NCI-H2029 treated with DMSO at 0.1 percent for 48 hours (cell line): ENCODE measurements at places on chromosomes 3 and 15.

DNA sequence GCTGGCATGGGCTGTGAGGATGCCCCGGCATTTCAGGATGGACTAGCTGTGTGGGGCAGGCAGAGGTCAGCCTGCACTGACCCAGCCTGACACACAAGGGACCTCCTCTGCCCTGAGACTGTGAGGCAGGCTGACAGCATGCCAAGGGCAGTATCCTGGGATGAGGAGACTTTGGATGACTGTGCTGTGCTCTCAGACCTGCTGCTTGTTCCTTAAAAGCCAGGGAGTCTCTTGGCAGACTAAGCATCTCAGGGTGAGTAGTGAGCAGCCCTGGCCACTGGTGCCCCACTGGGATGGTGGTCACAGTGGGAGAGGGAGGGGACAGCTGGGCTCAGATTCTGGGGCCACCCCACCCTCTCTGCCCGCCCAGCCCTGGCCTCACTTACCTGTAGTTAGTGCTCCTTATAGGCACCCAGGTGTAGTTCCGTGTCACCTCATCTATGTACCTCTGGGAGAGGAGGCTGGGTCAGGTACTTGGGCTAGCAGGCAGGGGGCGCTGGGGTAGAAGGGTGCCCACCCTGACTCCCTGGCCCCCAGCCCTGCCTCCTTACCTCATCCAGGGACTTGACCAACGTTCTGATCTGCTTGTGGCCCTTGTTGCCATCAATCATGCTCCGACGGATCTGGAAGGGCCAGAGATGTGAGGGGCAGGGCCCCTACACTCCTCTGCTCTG is 16.1 kb upstream of the TMEM115 start:
- DNase-seq, result no peak

DNA sequence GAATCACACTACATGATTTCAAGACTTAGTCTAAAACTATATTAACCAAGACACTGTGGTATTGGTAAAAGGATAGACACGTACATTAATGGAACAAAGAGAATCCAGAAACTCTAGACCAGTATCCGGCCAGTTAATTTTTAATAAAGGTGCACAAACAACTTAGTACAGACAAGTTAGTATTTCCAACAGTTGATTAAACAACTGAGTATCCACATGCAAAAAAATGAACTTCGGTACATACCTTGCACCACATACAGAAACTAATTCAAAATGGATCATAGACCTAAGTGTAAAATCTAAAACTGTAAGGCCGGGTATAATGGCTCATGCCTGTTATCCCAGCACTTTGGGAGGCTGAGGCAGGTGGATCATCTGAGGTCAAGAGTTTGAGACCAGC is 46.6 kb upstream of the DUSP7 start:
- DNase-seq, result no peak

DNA sequence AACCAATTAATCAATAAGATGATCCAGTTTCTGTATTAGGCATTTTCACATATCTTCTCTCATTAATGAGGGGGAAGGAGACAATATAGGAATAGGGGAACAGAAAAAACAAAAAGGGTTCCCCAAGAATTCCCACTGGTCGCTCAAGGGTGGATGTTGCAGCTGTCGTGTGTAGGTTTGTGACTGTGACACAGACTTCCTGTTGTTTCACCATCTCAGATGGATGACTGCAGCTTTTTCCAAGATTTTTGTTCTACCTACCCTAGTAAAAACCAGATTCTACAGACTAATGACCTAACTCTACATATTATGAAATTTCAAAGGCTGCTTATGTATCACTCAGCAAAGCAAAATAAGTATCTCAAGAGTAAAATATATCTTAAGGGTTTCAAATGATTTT is 73.7 kb upstream of the MB21D2 start:
- no peak for DNase-seq

- no peak for DNase-seq
Measured at GRCh38 chr3:61892891-61893290, 331.5 kb downstream of the PTPRG start.

GRCh38 chr15:77546050-77546501 is 86.6 kb downstream of the LINGO1 start:
- no peak for DNase-seq

- DNase-seq, result peak; percentile 92
Measured at GRCh38 chr3:30518181-30518864, 88.1 kb upstream of the TGFBR2 start.

DNA sequence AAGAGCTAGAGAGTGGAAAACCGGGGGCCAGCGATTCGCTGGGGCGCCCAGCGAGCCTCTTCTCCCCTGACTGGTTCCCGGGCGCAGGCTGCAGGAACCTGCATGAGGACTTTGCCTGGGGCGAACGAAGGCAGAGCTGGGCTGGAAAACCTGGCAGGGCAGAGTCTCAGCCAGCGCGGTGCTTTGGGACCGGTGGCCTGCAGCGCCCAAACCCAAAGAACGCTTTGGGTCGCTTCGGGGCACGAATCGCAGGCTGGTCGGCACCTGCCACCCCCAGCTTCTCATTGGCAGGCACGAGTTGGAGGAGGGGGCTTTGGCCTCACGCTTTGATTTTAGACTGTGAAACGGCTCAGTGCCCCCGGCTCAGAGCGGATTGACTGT is 3.0 kb downstream of the ONECUT1 start:
- no peak for DNase-seq

- DNase-seq, result peak; percentile 51
Measured at GRCh38 chr3:97658668-97659285, 105.8 kb upstream of the ARL6 start.

GRCh38 chr15:38547255-38547997 is 17.2 kb downstream of the RASGRP1 start:
- DNase-seq, result no peak

GRCh38 chr3:96833301-96833700 is 18.9 kb downstream of the EPHA6 start:
- DNase-seq, result no peak

- DNase-seq, result no peak
Measured at GRCh38 chr3:50411229-50411628, 51.9 kb upstream of the TMEM115 start.

- DNase-seq, result no peak
Measured at GRCh38 chr3:22373182-22373581, 622.2 kb upstream of the ZNF385D start.

DNA sequence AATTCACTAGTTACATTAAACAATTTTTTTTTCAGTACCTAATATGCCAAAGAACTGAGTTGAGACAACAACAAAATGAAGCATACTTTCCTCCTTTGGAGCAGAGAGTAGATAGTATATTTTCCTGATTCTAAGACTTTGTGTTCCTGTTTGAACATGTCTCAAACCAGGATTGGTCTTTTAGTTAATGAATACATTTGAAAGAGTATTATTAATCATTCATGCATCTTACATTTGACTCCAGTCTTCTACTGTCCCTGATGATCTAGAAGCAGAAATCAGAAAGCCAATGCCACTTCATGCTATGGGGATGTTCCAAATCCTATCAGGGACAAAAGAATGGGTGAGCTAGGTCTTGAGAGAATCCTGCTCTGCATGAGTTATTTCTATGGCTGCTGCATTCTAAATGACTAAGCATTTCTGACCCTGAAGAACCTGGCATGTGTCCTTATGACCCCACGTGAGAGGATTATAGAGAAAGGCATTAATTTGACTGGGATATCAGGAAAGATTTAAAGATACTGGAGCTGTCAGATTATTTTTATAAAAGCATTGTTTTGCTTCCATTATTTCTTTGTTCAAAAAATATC is 32.9 kb upstream of the MBNL1 start:
- DNase-seq, result no peak

DNA sequence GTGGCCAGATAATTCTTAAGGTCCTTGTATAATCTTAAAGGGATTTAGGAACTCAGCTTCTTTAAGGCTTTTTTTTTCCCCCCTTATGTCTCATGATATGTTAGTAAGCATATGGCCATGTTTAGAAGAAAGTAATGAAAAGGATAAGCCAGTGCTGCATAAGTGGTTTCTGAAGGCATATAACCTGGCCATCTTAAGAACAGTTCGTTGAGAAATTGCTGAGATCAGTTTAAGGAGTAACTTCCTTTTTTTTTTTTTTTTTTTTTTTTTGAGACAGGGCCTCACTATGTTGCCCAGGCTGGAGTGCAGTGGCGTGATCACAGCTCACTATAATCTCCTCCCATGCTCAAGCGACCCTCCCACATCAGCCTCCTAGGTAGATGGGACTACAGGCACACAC is 51.7 kb downstream of the UBE2E2 start:
- no peak for DNase-seq

DNA sequence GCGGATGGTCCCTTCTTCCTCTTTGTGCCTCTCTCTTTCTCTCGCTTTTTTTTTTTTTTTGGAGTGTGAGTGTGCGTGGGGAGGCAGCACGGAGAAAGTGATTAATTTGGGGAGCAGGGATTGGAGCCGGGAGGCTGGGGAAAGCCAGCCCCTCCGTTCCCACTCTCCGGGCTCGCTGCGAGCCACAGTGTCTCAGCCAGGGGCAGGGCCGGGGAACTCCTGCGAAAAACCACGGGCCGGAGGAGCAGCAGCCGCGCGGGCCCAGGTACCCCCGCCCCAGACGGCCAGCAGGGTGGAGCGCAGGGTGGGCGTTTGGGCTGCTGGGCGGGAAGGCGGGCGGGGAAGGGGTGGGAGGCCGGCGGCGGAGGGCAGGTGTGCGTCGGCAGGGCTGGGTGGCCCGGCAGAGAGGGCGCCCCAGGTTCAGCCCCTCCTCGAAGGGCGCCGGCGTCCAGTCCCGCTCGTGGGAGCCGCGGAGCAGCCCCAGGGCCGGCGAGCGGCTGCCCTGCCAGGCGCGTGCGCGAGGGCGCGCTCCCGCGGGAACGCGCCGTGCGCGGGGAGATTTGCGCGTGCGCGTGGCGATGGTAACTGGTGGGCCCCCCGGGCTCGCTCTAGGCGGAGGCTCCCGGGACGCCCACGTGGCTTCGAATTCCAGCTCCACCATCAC is 1.4 kb downstream of the CHL1 start:
- DNase-seq, result no peak
